Kidney (tissue), 22 donors: ENCODE measurements at places on chromosomes 7 and 10.

GRCh38 chr10:25933653-25934608 is at the start of gene MYO3A:
Gene MYO3A (plus strand): TSS chr10:25934229. CDS start chr10:25952111, 17,882 bp downstream.
- peak; percentile 68 for DNase-seq
- no peaks in the 10 kb centered on the region for H3K36me3 ChIP-seq
- H3K4me1 ChIP-seq = no peaks in the 10 kb centered on the region

GRCh38 chr10:92999191-92999590 is 61.4 kb upstream of the CYP26C1 start:
- H3K27me3 ChIP-seq = no peaks in the 10 kb centered on the region
- H3K4me3 ChIP-seq = no peak overlapping the region
- H3K4me1 ChIP-seq = no peaks in the 10 kb centered on the region
- no peaks in the 10 kb centered on the region for H3K36me3 ChIP-seq

DNA sequence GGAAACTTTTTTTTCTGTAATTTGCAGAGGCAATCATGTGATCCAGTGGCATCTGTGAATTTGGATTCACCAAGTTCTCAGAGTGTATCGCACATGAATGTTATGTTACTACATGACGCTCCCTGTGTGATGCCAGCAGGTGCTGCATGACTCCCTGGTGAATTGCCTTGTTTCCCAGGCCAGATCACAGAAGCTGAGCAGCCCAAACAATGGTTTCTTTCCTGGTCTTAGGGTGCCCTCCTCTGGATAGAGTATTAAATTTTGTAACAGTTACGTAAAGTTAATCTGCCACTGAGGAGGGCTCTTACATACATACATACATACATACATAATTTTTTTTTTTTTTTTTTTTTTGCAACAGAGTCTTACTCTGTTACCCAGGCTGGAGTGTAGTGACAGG is 3.6 kb downstream of the ZSCAN21 start:
- no peak overlapping the region for H3K27ac ChIP-seq
- H3K27me3 ChIP-seq = no peaks in the 10 kb centered on the region
- H3K36me3 ChIP-seq = peaks cover 5% of the 10 kb centered on the region
- DNase-seq = peak; percentile 31
- H3K4me3 ChIP-seq = no peak overlapping the region

- H3K27ac ChIP-seq = no peak overlapping the region
- DNase-seq = no peak
- no peaks in the 10 kb centered on the region for H3K36me3 ChIP-seq
- no peaks in the 10 kb centered on the region for H3K27me3 ChIP-seq
Observed at GRCh38 chr10:26573674-26574073, 123.8 kb upstream of the PDSS1 start.

DNA sequence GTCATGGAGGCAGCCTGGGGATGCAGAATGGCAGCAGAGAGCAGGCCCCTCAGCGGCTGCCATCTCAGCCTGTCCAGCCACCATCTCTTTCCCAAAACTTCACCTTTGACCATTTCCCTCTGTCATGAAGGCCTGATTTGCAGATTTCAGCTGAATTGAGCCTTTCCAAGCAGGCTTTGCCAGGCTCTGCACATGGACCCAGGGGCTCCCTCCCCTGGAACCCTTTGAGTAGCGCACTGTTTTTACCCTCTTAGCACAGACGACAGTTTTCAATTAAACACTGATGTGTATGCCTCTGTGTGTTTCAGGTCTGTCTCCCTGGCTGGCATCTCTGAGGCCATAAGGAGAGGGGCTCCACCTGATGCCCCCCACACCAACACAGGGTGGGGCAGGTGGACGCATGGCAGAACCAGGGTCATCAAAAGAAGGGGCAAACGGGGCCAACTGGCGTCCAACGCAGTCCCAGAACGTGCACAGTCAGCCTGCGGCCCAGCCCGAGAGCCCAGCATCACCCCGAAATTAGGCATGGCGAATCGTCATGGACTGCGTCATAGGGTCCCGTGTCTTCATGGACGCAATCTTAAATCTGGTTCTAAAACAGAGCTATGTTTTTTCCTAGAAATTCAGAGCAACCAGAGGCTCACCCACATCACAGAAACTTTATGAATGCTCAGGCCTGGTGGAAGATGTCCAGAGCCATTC is 185.0 kb upstream of the TCERG1L start:
- H3K27me3 ChIP-seq = no peaks in the 10 kb centered on the region
- no peak overlapping the region for H3K27ac ChIP-seq
- no peaks in the 10 kb centered on the region for H3K36me3 ChIP-seq

DNA sequence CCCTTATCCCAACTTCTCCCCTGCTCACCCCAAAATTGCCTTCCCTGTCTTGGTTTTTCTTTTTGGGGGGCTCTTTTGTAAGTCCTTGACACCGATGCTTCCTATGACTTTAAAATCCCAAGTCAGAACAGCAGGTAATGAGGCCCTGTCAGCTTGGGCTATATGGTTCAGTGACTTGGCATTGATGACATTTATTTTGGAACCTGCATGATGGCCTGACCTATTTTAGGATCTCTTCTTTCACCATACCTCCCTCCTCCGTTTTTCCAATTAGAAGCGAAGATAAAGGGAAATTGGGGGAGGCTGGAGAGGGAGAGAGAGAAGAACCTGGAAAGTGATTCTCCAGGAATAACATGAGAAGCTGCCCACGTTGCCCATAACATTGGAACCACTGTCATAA is 424.9 kb upstream of the AUTS2 start:
- no peak overlapping the region for H3K4me3 ChIP-seq
- no peak for DNase-seq
- no peaks in the 10 kb centered on the region for H3K36me3 ChIP-seq
- H3K27me3 ChIP-seq = no peaks in the 10 kb centered on the region

DNA sequence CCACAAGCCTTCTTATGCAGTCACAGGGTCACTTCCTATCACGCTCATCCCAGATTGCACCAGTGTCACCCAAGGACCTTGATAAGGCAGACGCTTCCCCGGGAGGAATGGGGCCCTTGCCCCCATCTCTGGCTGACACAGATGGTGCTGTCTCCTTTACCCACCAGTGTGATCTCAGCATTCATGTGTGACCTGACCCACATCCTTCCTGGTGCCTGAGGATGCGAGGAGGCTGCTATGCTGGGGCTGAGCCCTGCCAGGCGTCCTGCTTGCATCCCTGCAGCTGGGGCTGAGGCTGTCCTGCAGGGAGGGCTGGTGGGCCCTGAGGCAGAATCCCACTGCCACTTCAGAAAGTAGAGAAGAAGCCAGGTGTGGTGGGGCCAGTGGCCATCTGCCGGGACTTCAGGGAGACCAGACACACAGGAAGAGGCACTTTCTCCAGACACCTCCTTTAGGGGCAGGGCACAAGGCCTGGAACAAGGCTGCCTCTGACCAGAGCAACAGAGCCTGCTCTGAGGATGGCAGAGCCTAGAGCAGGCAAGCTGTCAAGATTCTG is 35.3 kb downstream of the RASGEF1A start:
- no peaks in the 10 kb centered on the region for H3K4me1 ChIP-seq
- H3K27ac ChIP-seq = no peak overlapping the region
- H3K36me3 ChIP-seq = no peaks in the 10 kb centered on the region
- DNase-seq = no peak

DNA sequence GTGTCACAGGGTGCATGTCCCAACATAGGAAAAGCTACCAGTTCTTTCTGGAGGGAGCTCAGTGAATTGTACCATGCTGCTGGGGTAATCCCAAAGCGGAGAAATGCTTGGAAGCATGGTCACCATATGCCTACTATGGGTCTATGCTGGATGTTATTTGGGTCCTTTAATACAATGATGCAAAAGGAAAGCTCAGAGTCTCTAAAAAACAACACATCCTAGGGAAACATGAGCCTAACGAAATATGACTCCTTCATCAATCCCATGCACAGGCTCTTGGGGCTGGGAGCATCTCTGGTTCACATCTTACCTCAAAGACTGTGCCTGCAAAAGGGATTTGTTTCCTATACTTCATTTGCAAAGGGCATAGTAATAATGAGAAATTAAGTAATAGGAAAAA is 65.2 kb downstream of the CUBN start:
- H3K27ac ChIP-seq = no peak overlapping the region
- no peaks in the 10 kb centered on the region for H3K4me1 ChIP-seq
- no peak for DNase-seq
- H3K4me3 ChIP-seq = no peak overlapping the region
- H3K27me3 ChIP-seq = no peaks in the 10 kb centered on the region
- H3K36me3 ChIP-seq = peaks cover 25% of the 10 kb centered on the region

DNA sequence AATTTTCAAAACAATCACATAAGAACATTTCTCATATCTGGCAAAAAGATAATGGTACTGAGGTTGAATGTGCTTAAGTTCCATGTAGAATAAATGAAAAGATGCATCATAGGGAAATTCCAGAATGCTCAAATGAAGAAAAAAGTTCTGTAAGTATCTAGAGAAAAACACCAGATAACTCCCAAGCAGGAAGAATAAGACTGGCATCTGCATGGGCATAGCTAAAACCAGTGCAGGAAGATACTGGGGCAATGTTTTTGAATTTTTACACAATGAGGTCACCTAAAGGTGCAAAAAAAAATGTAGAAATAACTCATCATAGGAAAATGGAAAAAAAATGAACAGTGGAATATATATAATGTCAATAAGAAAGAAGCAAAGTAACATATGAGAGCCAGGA is 275.2 kb downstream of the BAMBI start:
- H3K4me1 ChIP-seq = no peaks in the 10 kb centered on the region
- H3K4me3 ChIP-seq = no peak overlapping the region
- H3K36me3 ChIP-seq = no peaks in the 10 kb centered on the region
- no peak overlapping the region for H3K27ac ChIP-seq
- H3K27me3 ChIP-seq = no peaks in the 10 kb centered on the region
- DNase-seq = no peak

DNA sequence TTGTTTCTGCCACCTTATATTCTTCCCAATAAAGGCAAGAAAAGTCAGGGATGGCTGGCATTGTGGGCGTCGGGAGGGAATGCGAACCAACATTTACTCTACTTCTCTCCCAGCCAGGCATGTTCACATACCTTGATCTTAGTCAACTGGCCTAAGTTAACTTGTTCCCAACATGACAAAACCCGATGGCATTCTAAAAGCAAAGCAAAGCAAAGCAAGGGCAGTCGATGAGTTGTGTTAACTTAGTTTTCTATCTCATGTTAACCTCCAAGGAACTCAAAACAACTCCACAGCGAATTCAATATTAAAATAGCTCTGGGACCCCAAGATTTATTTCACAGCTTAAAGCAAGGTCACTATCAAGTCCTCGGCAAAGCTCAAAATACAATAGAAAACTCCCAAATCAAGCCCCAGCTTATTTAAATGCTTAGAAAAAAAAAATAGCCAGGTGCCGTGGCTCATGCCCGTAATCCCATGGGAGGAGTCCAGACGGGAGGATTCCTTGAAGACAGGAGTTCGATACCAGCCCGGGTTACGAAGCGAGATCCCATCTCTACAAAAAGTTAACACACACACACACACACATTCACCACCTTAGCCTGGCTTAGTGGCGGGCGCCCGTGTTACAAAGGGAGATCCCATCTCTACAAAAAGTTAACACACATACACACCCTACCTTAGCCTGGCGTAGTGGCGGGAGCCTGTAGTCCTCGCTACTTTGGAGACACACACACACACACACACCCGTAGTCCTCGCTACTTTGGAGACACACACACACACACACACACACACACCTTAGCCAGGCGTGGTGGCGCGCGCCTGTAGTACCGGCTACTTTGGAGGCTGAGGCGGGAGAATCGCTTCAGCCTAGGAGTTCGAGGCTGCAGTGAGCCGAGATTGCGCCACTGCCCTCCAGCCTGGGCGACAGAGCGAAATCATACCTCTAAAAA is 901 bp upstream of the CCNY start:
- no peaks in the 10 kb centered on the region for H3K4me1 ChIP-seq
- peak overlapping the region; percentile 87 for H3K4me3 ChIP-seq
- H3K36me3 ChIP-seq = peaks cover 2% of the 10 kb centered on the region

DNA sequence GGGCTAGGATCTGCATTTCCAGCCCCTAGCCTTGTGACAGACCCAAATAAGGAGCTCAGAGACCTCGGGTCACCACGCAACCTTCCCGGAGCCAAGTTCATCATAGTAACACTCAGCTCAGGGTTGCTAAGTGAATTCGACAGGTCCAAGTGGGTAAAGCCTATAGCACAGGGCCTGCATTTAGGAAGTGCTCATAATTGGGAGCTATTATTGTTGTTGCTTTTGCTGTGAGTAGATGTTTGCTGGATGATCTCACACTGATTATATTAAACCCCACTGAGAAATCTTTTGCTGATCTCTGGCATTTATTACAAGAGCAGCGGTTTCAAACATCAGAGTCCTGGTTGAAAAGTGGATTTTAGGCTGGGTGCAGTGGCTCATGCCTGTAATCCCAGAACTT is 20.3 kb upstream of the SAR1A start:
- H3K27me3 ChIP-seq = no peaks in the 10 kb centered on the region
- peaks cover 8% of the 10 kb centered on the region for H3K4me1 ChIP-seq
- no peak overlapping the region for H3K27ac ChIP-seq
- H3K4me3 ChIP-seq = no peak overlapping the region
- H3K36me3 ChIP-seq = no peaks in the 10 kb centered on the region

DNA sequence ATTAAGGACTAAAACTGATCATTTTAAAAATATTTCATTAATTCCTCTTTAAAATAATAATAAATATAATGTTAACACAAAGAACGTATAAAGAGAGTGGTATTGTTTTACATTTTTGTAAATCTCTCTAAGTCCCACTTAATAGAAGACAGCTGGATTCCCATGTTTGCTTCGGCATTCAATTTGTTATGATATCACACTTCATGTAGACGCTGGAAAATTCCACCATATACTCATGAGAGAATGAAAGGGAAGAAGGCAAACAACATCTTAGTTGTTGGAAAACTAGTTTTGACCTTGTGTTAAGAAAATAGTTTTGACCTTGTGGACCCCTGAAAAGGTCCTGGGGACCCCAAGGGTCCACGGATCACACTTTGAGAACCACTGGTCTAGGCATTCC is 85.3 kb upstream of the MGMT start:
- DNase-seq = no peak
- no peaks in the 10 kb centered on the region for H3K36me3 ChIP-seq
- no peak overlapping the region for H3K4me3 ChIP-seq
- H3K27me3 ChIP-seq = no peaks in the 10 kb centered on the region
- no peak overlapping the region for H3K27ac ChIP-seq

GRCh38 chr7:38398725-38399321 is 125.4 kb upstream of the TARP start:
- peak; percentile 41 for DNase-seq
- H3K36me3 ChIP-seq = no peaks in the 10 kb centered on the region
- H3K27ac ChIP-seq = no peak overlapping the region
- no peak overlapping the region for H3K4me3 ChIP-seq
- no peaks in the 10 kb centered on the region for H3K4me1 ChIP-seq

DNA sequence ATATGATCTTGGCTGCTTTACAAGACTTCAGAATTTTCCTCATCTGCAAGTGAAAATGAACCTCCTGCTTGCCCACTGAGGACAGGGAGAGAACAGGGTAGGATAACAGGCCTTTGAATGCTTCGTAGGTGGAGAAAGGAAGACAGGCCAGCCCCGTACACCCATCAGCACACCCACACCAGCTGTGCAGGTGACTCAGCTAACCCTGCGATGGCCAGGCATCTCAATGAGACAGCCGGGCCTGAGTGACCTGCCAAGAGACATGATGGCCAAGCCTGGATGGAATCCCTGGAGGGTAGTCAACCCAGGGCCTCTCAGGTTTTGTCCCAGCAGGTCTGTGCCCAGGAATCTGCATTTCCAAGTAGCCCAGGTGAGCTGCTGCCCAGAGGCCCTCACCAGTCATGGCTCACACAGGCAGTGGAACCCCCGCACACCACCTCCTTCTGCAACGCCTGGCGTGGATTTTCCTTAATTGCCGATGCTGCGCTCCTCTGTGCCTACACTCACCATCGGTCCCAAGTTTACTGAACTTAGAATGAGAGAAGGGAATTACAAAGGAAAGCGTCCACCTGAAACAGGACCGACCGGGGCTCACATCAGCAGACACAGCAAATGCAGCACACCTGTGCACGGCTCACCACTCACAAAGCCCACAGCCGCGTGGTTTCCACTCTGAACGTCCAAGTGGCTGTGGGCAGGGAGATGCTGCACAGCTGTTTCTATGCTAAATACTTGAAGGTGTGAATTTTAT is 163.7 kb downstream of the DIP2C start:
- no peaks in the 10 kb centered on the region for H3K27me3 ChIP-seq
- no peak overlapping the region for H3K4me3 ChIP-seq
- H3K27ac ChIP-seq = no peak overlapping the region
- DNase-seq = no peak
- H3K36me3 ChIP-seq = no peaks in the 10 kb centered on the region
